ENCODE measurements at places on chromosomes 1 and 21.

GRCh38 chr1:38690790-38691449, 168.7 kb downstream of the RRAGC start:
- no peak for DNase-seq

GRCh38 chr1:234208791-234209190, 164.5 kb upstream of the COA6 start:
- DNase-seq: no peak

DNA sequence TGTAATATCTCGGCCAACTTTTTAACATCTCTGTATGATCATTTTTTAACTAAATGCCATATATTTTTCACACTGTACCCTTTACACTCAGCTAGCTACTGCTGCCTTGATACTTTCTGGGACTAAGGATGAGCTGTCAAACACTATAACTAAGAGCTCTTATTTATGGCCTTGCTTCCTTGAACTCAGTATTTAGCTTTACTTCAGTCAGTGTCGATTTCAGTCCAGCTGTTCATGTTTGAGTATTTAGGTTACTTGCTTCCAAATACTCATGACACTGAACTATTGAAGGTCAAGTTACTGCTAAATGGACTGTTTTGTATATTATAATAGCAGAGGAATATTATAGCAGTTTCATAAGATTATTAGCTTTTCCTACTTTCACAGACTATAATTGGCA, 25.9 kb upstream of the USP25 start:
- no peak for DNase-seq

DNA sequence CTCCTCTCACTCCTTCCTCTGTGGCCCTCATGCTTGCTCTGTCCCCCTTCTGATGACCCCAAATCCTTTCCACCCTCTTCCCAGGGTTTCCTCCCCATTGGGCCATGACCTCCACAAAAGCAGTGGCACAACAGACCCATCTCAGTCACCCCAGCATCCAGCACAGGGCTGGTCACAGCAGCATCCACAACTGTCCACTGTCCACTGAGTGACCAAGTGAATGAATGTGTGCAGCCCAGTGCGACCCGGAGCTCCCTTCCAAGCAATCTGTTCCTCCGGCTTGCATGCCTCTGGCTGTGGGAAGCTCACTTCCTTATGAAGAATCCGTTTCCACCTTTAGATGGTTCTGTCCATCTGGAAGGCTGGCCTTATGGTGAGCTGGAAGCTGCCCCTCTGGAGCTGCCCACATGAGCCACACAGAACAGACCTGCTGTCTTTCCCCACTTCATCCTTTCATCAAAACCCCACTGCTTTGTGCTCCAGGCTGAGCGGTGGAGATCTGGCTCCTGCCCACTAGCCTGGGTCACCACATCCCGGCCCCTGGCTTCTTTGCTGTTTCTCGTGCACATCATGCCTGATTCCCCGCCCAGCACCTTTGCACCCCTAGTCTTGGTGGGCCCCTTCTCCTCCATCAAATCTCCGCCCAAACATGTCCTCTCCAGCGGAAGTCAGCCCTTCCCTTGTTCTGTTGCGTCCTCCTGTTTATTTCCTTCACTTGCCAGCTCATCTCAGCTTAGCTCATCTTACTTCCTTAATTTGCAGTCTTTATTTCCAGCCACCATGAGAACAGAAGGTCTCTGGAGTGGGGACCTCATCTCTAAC, 56.4 kb downstream of the EDN2 start:
- DNase-seq: no peak

GRCh38 chr1:156899956-156900718, 6.6 kb downstream of the PEAR1 start:
- no peak for DNase-seq

- DNase-seq: no peak
Observed at GRCh38 chr1:196403803-196404690, 204.2 kb downstream of the KCNT2 start.

DNA sequence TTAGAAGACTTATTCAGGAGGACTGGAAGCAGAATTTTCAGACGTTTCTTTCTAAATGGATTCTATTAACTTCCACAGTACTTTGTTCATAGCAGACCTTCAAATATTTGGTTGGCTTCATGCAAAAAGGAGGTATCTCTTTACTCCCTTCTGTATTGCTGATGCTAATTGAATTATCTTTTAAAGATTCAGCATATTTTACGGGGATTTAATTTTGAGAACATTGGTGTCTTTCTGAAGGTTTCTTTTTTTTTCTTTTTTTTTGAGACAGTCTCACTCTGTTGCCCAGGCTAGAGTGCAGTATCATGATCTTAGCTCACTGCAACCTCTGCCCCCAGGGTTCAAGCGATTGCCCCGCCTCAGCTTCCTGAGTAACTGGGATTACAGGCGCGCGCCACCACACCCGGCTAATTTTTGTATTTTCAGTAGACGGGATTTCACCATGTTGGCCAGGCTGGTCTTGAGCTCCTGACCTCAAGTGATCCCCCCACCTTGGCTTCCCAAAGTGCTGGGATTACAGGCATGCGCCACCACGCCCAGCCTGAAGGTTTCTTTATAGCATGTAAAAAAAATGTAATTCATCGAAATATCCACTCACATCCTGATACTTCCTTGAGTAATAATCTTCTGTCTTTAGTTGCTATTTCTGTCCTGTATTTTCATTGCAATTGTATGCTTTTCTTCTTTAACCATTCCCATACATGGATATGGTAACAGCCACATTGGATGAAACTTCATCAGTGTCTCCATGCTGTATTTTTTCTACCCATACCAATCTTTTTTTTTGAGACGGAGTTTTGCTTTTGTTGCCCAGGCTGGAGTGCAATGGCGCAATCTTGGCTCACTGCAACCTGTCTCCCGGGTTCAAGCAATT, 14.5 kb downstream of the CNST start:
- no peak for DNase-seq

DNA sequence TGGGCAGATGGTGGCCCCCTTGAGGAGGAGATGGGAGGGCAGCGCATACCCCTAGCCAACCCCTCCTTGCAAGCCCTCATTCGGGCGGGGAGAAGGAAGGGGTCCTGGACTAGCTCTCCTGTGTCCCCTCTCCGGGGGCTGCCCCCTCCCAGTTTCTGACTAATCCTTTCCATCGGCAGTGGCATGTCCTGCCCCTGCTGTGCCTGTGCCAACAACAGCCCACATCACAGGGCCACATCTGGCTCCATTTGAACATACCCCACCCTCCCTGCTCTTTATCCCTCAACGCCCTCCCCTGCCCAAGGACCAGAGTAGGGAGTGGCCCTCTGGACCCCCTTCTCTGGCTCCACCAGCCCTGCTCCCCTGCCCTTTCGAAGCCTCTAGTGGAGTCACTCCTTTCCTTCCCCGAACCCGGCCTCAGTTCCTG, 11.0 kb upstream of the LMNA start:
- DNase-seq: no peak

DNA sequence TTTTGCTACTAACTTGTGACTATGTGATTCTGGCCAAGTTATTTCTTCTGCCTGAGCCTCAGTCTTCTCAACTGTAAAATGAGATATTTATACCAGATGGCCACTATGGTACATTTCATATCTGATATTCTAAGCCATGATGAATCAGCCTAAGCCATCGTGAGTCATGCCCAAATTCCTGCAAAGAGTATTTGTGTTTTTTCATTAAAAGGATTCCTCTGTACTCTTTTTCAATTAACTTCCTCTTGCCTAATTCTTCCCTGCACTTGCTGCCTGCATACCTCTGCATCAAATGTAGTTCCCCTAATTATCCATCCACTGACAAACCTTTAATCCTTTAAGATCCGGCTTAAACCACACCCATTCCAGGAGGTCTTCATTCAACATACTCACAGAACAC, 575.1 kb upstream of the BEND5 start:
- no peak for DNase-seq

- no peak for DNase-seq
Observed at GRCh38 chr21:36254106-36254941, 65.7 kb upstream of the MORC3 start.

DNA sequence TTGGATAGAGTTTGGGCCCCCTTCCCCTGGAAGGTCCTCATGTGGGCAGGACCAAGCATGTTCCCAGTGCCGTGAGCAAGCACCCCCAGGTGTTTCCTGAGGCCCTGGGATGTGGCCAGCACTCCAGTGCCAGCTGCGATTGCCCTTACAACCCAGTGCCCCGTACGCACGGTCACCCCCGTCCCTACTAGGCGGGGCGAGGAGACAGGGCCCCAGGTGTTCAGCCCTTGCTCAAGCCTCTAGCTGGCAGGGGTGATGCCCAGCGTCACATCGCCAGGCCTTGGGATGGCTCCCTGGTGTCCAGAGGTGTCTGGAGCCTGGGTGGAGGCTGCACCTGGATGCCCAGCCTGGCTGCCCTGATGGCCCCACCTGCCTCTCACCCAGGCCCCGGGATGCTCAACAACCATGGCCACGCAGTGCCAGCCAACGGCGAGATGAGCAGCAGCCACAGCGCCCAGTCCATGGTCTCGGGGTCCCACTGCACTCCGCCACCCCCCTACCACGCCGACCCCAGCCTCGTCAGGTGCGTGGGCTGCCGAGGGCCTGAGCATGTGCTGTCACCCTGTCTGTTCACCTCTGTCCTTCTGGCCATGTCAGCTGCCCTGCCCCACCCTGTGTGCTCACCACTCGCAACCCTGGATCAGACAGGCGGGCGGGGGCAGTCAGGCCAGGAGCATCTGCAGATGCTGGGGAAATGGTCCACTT, 21.6 kb upstream of the CCDC27 start:
- no peak for DNase-seq

- no peak for DNase-seq
Observed at GRCh38 chr1:118866330-118866729, 121.8 kb downstream of the TBX15 start.

DNA sequence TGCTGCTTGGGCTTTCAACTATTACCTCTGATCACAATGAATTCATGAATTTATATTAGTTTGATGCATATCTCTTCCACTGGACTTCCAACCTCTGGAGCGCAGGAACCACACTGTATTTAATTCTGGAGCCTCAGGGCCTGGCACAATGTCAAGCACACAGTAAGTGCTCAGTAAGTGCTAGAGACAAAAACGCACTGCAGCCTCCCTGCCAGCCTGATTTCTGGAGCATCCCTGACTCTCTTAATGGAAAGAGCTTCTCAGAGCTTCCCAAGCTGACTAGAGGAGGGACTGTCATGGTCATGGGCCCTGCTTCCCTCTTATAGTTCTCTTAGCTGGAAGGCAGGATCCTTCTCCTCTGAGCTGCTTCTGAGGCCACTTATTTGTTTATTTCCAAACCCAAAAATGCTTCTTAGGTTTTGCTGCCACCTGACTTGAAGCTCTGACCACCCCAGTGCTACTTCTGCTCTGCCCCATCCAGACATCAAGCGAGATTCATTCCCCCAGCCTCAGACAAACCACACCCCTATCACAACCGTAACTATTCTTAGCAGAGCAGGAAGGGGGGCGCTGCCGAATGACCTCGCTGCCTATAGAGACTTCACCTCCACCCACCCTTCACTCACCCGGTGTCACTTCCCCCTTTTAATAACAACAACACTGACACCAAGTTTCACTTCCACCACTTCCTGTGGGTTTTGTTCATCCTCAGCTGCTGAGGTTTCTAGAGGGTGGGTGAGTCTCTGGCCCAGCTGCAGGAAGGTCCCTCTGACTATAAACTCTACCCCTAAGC, 33.6 kb downstream of the NUAK2 start:
- no peak for DNase-seq

DNA sequence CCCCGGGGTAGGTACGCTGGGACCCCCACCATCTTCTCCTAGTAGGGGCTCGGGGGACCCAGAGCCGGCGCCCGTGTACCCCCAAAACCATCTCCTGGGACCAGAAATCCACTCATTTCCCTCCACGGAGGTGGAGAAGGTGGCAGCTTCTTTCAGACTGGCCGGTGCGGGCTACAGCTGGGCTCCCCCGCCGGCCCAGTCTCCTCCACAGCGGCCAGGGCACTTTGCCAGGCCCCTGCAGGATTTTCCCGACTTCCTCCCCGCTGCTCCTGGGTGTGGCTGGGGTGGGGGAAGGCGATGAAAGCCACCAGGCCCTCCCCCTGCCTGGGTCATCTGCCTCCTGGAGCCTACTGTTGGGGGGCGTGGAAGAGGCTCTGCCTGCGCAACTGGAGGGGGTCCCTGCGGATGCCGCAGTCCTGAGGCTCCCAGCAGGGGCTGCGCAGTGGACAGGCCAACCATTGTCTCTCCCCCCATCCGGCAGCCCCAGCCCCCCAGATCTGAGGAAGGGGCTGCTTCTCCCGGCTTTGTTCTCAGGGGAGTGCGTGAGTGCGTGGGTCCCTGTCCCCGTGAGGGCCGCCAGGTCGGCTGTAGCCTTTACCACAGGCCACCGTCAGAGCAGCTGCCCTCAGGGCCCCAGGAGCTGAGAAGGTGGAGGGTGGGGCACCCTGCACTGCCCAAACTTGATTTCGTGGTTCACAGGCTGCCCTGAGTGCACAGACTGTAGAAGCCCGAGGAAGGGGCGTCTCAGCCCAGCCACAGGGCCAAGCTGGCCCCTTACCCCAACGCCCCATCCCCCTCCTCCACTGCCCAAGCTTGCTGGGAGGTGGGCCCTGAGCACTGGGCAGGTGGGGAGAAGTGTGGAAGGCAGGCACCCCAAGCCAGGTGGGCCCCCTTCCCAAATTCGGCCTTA, 1.3 kb downstream of the AGRN start:
- peak; percentile 39 for DNase-seq

DNA sequence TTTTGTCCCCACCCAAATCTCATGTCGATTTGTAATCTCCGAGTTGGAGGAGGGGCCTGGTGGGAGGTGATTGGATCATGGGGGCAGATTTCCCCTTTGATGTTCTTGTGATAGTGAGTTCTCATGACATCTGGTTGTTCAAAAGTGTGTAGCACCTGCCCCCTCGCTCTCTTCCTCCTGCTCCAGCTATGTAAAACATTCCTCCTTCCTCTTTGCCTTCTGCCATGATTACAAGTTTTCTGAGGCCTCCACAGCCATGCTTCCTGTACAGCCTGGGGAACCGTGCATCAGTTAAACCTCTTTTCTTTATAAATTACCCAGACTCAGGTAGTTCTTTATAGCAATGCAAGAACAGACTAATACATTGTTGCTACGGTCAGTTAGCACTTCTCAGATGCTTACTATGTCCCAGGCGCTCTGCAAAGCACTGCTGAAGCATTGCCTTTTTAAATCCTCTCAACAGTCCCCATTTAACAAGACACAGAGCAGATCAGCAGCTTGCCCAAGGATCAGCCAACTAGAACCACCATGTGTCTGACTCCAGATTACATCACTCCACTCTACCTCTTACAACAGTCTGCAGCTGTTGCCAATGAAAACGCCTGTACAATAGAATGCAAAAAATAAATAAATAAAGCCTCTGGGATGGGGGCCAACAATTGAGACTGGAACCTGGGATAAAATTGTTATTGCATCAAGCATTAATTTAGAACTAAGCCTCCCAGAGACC, 52.4 kb upstream of the USP1 start:
- DNase-seq: peak; percentile 90

- DNase-seq: no peak
Observed at GRCh38 chr1:206580438-206581113, 31.7 kb downstream of the EIF2D start.

Measured in NCI-H1105 (cell line).